ENCODE measurements at places on chromosomes 16 and 17.

DNA sequence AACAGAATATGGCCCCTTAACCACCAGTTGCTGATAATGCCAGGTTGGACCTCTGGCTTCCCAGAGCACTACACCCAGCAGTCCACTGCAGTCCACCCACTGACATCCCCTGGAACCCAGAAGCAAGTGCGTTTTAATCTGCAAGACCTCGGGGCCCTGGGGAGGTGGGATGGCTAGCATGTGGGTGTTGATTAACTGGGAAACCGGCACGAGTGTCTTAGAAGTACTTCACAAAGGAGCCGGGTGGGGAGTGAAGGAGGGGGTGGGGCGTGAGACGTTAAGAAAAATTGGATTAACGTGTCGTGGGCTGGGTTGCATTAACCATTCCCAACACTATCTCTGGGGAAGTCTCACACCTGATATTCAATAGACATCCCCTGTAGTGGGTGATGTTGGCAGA lies 6.1 kb upstream of the HIC1 start:
- no peak for DNase-seq

GRCh38 chr17:78041386-78042179 lies 83.1 kb downstream of the TNRC6C start:
- no peak for DNase-seq

GRCh38 chr16:23027386-23027785 lies 121.9 kb downstream of the USP31 start:
- DNase-seq: no peak

GRCh38 chr16:4142268-4142667 lies 26.0 kb upstream of the ADCY9 start:
- no peak for DNase-seq

DNA sequence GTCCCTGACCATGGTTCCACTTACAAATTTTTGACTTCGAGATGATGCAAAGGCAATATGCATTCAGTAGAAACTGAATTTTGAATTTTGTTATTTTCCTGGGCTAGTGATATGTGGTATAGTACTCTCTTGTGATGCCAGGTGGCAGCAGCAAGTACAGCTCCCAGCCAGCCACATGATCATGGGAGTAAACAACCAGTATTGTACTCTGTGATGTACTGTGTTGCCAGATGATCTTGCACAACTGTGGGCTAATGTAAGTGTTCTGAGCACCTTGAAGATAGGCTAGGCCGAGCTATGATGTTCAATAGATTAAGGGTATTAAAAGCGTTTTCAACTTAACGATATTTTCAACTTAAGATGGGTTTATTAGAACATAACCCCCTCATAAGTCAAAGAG lies 250.8 kb downstream of the STX8 start:
- DNase-seq: no peak

GRCh38 chr17:57956291-57957119 lies 1.3 kb upstream of the CUEDC1 start:
- no peak for DNase-seq

- no peak for DNase-seq
These were observed 331.3 kb downstream of the SEC14L1 start for GRCh38 chr17:77471984-77472461.

GRCh38 chr16:81451753-81452680 lies 7.4 kb downstream of the CMIP start:
- DNase-seq: no peak
